ENCODE measurements at places on chromosomes 2 and 18.

DNA sequence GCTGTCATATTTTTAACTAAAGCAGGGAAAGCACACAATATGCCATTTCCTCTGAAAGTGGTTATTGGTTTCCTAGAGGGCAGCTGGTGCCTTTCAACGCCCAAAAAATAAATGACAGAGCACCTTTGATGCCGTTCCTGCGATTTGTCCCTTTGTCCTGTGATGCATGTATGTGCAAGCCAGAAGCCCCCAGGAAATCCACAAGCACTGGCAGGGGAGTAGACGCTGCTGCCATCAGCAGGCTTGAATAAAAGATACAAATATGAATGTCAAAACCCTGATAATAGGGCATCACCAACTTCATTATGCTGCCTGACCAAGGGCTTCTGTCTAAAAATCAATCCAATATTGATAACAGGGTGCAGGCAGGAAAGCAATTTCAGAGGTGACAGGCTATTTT, 246.1 kb downstream of the FBXO15 start:
- DNase-seq: no peak

DNA sequence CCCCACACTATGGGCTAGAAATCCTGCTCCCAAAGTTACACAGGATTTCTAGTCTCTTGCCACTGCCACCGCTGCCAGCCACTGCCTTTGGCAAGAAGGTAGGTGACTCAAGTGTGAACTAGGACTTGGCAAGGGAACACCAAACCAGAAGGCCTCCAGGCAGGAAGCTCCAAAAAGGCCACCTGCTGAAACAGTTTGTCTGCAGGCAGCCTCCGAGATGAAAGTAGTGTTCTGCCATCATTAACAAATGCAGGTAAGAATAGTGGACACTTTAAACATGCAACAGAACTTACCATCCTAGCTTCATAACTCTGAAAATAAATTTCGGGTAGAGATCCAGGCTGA, 3.9 kb downstream of the ANKRD44 start:
- DNase-seq: no peak

GRCh38 chr2:171325886-171326585, 107.8 kb downstream of the METTL8 start:
- DNase-seq: no peak

DNA sequence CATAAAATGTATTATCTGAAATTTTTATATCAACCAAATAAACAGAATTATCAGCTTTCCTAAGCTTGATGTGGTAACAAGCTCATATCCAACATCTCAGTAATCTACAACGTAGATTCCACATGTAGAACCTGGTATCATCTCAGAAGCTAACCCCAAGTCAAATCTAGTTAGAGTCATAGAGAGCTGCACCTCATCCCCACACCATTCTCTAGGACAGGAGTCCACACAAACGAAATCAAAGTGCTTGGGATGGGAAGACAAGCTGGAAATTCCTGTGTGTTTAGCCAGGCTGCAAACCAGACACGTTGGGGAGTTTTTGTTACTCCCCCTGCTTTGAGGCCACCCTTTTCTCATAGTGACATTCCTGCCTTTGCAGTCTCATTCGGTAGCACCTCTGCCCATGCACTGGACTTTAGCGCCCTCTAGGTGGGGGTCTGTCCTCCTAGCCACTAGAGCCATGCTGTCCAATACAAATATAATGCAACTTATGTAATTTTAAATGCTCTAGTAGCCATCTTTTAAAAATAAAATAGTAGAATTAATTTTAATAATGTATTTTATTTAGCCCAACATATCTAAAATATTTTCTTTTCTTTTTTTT, 28.1 kb upstream of the SATB2 start:
- DNase-seq: no peak

- no peak for DNase-seq
Observed at GRCh38 chr2:129929321-129930290, 49.9 kb upstream of the RAB6C start.

- DNase-seq: no peak
Observed at GRCh38 chr2:54475919-54476318, 19.8 kb downstream of the SPTBN1 start.

DNA sequence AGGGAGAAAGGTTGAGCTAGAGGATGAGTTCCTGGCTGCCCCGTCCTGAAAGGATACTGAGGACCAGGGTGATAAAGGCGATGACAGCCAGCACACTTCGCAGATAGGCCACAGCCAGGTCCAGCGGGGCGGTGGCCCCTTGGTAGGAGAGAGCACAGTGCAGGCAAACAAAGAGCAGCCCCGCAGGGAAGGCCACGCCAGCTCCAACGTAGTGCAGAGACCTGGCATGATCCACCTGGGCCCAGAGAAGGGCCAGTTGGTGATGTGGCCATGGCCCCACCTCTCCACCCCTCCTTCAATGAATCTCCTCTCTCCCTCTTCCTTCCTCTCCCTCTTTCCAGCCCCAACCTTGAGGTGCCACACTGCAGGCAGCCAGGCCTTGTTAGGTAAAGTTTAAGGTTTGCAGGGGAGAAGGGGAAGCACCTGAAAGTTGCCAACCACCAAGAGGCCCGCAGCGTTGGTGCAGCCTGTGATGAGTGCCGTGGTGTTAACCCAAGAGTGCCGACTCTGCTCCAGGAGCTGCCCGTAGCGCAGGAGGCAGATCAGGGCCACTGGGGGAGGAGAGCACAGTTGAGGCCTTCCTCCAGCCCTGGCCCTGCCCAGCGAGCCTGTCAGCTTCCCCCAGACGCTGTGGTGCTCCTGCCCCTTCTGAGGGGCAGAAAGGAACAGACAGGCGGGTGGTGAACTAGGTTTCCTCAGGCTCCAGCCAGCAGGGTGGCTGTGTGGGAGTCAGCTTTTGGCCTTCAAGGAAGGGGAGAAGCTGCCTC, 2.8 kb downstream of the TMEM150A start:
- DNase-seq: no peak

- no peak for DNase-seq
Observed at GRCh38 chr2:152637251-152637650, 80.0 kb downstream of the PRPF40A start.

GRCh38 chr2:23695214-23695889, 231.6 kb downstream of the ATAD2B start:
- DNase-seq: no peak

All from stimulated activated CD4-positive, alpha-beta T cell treated with anti-CD3 and anti-CD28 coated beads, Interleukin-15, amount 100 ng/mL, for 1 hour (primary cell).